ENCODE measurements at places on chromosomes 1 and 21. TPM values are rescaled to one million over a fixed set of nuclear protein-coding genes. Genes with fewer than 3 reads are reported as not detected.

DNA sequence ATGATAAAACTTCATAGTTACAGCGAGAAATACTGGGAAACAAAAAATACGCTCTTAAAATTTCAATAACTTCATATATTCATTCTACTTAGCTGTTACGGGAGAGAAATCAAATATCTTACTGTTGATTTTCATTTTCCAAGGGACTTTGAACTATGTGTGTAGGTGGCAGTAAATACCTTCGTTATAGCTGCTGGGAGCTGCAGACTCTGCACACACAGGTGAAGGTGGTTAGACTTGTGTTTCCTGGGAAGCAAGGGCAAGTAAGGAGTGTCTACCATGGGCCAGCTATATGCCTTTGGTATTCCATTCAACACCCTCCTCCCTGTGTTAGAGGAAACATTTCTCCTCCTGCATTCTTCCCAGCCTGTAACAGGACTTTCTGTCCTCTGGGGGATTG, 51.4 kb upstream of the DIRAS3 start:
- no peak for DNase-seq

DNA sequence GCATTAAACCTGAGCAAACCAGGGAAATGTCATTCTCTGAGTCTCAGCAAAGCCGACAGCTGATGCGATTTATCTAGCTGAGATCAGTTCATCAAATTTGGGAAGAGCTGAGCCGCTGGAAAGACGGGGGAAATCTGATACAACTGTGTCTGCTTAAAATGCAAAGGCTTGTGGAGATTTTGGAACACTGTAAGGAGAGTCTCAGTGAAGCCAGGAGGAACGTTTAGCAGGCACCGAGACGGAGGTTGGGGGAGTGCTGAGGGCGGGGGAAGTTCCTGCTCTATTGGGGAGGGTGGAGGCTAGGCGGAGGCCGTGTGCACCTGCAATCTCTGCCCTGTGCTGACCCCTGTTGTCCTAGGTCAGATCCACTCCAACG, 143.2 kb upstream of the CSF3R start:
- no peak for DNase-seq

DNA sequence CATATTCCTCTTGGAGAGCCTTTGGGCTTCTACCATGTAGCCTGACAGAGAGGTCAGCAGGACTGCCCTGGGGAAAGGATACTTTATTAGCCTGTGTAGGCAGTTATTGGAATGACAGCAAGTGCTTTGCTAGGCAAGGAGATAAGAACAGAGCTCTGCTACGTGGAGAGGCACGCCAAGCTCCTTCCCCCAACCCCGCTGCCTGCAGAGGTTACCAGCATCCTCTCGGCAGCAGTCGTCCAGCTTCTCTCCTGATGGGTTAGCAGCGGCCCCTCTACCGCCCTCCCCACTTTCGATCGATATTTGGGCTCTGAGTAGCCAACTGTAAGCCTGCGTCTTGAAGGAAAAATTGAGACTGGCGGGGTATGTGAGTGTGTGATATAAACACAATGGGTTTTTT, 122.3 kb downstream of the DHRS3 start:
- no peak for DNase-seq

DNA sequence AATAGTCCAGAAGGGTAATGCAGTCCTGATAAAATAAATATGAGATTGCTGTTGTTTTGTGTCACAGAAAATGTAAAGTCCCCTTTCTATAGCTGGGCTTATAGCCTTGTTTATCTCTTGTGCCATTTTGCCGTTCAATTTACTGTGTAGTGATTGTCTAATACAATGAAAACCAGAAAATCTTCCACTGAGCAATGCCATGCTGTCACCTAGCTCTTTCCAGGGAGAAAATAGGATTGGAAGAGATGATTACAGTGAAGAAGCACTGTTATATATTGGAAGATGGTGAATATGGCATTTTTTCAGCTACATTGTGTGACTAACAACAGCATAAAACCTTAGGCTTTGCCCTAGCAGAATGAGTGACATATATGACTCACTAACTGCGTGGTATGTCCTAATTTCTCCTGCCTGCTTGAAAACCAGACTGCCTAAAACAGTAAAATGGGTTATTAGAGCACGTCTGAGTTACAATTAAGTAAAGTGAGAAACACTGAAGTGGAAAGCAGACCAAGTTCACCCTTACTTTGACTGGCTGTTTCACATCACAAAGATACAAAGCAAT, 332.4 kb upstream of the ZP4 start:
- DNase-seq = no peak

The THAP3 gene
- total RNA-seq = 18.4 TPM

DNA sequence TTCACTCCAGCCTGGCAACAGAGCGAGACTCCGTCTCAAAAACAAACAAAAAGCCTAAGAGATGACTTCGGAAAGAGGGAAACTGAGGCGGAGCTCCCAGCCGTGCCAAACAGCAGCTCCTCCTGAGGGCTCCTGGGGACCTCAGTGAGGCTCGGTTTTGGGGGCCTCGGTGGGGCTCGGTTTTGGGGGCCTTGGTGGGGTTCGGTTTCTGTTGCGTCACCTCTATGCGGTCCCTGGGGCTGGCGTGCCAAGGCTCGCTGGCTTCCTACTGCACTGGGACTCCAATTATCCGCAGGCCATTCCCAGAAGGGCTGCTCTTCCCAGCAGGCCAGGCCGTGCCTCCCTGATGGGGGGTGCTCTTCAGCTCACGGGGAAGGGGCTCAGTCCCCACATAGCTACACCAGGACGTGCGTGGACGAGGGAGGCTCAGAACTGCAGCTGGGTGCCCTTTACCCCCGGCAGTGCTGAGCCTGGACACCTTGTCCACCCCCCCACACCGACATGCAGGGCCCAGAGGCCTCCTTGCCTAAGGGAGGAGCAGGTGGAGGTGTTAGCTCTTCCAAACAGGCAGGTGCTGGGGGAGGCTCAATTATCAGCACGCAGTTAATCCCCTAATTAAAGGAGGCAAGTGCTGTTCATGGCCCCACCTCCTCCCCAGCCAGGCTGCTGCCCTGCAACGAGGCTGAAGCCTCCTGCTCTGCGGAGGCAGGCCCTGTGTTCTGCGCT, 5.1 kb upstream of the C1orf159 start:
- no peak for DNase-seq

Data from type B pancreatic cell (in vitro differentiated cells).